ENCODE measurements at places on chromosomes 5 and 9.

DNA sequence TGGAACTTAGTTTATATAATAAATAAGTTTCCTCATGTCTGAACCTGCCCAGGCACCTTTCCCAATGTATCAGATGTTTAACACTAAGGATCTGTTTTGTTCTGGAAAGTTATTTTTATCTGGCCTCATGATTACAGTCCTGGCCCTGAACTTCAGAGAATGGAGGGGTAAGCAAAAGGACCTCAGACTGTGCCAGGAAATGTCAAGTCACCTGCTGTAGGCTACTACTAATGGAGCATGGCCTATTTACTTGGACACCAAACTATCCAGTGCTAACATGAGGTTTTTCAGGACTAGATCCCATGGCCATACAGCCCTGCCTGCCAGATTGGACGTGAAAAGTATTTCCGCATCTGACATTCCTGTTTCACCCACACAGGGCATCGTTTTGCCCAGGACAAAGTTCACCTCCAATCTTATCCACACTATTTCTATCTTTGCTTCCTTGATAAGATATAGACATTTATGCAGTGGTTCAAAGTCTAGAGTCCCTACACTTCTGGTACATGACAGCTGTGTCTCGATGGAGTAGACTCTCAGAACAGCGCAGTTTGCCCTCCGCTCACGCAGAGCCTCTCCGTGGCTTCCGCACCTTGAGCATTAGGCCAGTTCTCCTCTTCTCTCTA lies at the start of gene BTNL8:
TSS of gene BTNL8 (plus strand) at position 539 of the 626 bp plus-strand sequence. CDS start 152 bp downstream, outside the sequence.
- DNase-seq: no peak

GRCh38 chr5:122420537-122421236 lies 108.7 kb downstream of the SNCAIP start:
- no peak for DNase-seq

- DNase-seq: no peak
These were observed 503.0 kb downstream of the SPATA31D1 start for GRCh38 chr9:82491604-82492003.

DNA sequence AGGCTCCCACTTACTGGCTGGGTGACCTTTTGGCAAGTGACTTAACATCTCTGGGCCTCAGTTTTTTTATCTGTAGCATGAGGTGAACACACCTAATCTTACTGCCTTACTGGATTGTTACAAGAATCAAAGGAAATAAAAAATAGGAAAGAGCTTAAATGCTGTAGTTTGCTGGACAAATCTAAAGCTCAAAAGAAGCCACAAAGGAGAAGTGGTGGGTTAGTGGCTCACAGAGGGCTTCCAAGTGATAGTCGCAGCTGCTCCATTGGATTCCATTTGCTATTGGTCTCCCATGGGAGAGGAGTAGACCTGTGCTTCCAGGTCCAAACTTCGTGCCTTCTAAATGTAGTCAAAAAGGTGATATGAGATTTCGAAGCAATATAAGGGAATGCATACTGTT lies 123.6 kb downstream of the SEMA6A start:
- no peak for DNase-seq

DNA sequence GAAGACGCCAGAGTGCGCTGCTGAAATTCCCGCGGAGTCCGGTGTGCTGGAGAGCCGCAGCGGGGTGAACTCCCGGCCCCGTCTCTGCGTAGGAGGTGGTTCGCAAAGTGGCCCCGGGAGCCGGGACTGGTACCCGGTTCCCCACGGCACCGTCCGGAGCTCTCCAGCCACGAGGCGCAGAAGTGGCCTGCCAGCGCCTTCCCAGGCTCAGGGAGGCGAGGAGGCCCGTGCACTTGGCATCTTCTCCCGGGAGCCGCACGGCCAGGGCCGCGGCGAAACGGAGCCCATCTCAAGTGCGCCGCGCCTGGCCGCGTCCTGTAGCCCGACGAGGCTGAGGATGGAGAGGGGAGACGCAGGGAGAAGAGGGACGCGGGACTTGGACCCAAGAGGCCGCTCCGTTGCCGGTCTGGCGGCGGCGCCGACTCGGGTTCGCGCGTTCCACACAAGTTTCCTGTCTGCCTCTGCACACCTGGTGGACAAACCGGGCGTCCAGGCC lies 1.1 kb upstream of the IRX1 start:
- no peak for DNase-seq

DNA sequence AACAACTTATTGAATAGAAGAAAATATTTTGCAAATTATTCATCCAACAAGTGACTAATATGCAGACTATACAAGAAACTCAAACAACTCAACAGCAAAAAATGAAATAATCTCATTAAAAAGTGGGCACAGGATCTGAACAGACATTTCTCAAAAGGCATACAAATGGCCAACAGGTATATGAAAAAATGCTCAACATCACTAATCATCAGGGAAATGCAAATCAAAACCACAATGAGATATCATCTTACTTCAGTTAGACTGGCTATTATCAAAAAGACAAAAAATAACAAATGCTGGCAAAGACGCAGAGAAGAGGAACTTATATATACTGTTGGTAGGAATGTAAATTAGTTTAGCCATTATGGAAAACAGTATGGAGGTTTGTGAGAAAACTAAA lies 1.8 kb upstream of the AMACR start:
- DNase-seq: no peak

DNA sequence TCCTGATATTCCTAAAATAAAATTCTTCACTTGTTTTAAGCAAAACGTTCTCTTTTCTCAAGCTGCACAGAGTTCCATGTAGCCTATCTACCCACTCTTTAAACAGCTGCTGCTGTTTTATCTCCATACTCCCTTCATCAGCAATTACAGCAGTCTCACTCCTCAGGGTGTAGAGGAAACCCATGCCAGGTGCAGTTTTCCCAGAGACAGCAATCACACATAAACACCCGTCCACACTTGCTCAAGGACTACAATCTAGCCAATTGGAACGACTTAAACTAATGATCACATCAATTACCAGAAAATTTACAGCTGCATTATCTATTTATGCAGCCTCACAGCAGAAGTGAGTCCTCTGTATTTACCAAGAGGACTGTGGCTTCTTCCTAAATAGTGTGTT lies 141.7 kb downstream of the HTR1A start:
- no peak for DNase-seq
